ENCODE measurements at places on chromosomes 5 and 9.

DNA sequence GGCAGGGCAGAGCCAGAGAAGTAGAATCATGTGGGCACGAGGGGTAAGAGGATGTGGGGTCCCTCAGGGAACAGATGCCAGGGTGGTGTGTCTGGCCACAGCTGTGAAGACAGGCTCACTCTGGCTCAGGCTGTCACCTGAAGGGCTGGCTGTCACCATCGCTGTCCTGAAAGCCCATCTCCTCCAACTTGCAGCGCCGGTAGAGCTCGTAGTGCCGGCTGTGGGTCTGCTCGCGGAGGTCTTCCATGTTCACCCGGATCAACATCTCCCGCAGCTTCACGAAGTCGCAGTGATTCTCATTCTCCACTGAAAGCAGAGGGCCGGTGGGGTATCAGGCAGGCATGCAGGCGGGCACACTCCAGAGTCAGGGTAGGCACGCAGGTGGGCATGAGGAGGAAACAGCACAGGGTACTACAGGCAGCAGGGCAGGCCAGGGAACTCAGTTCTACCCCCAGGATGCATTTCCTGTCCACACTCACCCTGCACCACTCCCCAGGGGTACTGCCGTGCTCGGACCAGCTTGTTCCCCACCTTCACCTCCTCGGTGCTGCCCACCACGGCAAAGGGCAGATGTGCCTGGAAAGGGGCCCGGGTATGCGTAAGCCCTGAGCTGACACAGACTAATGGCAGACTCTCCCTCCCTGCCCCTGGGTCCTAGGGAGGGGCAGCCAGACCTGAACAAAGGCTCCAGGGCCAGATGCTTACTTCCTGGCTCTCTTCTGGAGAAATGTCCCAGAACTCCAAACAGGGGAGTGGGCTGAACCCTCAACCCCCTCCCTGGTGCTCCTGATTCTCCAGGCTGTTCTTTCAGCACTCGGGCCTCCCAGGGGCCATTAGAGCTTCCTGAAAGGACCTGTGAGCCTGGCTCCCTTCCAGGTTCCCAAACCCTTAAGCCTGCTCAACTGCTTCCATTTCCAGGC lies 14.4 kb downstream of the CCNI2 start:
- no peak for DNase-seq

DNA sequence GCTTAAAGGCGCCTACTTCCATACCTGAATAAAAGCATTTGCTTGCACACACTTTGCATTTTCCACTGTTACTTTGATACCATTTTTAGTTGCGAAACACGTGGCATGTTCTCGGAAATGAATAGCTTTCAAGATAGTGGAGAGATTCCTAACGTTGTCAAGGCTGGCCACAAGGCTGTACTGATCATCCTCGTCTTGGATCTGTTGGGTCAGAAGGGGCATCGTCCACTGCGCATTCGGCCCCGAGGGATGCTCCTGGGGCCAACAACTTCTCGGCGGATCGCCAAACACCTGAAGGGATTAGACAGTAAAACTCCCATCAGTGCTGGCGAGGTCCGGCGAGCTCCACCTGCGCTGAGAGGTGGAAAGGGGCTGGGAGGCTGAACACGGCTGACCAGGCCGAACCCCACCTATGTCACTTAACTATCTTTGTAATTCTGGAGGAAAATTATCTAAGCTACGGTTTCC lies 599 bp downstream of the RAD1 start:
- no peak for DNase-seq

GRCh38 chr9:6845880-6846279 lies 88.1 kb downstream of the KDM4C start:
- DNase-seq: no peak

DNA sequence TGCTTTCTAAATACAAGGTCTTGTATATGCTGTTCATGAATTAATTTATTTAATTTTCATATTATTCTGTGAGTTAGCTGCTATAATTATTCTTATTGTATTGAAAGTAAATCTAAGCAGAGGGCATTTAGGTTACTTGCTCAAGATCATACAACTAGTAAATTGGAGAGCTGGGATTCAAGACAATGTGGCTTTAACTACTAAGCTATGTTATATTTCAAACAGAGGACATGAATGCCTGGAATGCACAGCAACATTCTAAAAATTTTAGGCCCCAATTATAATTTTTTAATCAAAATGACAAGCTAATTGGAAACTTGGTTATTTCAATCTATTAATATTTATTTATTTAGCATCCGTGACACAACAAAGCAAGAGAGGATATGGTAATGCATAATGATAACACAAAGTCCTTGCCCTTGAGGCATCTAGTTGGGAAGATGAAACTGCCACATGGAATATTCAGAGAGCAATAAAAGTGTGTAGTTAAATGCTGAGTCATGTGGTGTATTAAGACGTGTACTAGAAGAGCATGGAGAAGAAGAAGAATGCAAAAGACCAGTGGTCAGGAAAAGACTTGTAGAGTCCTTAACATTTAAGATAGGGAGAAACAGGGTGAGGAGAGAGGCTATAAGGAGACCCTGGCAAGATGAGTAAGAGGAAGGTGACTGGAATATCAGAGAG lies 24.4 kb downstream of the CTXN3 start:
- no peak for DNase-seq

DNA sequence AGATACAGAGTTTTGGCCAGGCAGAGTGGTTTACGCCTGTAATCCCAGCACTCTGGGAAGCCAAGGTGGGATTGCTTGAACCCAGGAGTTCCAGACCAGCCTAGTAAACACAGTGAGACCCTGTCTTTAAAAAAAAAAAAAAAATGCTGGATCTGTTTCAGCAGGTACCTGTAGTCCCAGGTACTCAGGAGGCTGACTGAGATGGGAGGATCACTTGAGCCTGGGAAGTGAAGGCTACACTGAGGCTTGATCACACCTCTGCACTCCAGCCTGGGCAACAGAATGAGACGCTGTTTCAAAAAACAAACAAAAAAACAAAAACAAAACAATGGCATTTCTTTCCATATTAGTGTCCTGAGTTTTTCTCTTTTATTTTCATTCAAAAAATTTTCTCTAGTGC lies 19.0 kb downstream of the UNC13B start:
- DNase-seq: no peak

DNA sequence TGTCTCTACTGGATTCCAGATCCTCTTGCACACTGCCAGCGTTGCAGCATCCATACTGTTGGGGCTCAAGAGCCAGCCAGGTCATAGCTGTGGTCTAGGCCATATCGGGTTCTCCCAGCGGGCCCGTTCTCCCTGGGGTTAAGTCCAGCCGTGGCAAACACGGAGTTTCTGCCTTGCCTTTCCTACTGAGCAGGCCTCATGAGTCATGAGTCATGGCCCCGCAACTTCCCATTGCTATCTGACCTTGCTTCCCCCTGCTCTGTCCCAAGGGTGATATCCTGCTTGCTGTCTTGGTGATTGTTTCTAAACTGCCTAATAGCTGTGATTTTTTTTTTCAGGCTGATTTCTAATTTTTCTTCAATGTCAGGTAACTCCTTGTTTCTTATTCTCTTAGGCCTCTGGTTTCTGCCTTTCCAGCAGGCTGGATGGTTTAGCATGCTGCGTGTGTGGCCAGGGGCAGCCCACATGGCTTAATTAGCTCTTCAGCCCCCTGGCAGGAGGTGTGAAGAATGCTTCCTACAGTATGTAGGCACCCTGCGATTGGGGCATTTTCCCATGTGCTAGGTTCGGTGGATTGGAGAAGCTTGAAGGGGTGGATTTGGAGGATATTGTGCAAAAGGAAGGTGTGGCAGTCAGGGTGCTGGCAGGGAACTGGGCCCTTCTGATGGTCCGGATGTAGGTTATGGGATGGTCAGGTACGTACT lies 18.7 kb downstream of the DAPK1 start:
- no peak for DNase-seq

GRCh38 chr9:80242022-80242421 lies 670.3 kb downstream of the TLE4 start:
- DNase-seq: no peak

GRCh38 chr5:125928663-125929062 lies 494.5 kb upstream of the GRAMD2B start:
- DNase-seq: no peak

- DNase-seq: no peak
These were observed 1.9 kb upstream of the GM2A start for GRCh38 chr5:151251001-151251551.

DNA sequence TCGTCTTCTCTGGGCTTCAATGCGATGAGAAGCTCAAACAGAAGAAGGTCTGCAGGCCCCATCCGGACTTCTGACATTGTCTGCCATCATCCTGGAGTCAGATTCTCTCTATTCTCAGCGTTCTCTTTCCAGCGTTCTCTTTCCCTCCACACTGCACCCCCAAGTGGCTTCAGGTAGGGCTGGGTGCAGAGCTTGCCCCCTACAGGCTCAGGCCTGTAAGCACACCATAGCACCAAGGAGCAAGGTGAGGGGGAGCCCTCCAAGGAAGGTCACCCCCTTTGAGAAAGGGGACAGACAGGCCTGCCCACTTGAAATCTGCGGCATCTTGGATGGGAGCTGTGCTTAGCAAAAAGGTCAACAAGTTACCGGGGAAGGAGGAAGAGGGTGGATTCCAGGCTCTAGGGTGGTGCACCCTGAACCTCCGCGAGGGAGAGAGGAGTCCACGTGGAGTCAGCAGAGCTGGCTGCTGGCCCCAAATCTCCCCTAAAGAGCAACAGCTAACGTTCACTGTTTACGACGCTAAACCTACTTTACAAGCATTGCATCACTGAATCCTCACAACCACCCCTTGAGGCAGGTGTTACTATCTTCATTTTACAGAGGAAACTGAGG lies 27.5 kb downstream of the GPX3 start:
- DNase-seq: no peak

GRCh38 chr5:75526070-75526469 lies 14.4 kb downstream of the POLK start:
- DNase-seq: no peak

- no peak for DNase-seq
These were observed 28.1 kb downstream of the GFRA3 start for GRCh38 chr5:138246334-138246733.

DNA sequence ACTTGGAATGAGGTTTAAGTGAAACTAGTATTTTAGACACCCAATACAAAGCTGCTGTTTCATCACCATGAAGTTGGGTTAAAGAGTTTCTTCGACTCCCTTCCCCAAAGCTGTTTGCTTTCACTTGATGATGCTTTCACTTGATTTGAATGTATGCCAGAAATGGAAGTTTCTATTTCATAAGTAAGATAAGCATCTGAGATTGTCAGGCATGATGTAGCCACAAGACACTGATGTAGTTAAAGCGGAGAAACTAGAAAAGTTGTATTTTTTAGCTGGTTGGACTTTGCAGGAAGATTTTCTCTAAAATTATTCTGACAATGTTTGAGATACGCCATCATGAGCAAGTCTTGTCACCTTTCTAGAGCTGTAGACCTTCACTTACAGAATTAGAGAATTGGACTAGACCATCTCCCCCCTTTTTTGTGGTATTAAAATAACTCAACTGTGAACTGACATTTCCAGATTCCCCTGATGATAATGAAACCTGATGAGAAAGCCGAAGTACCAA lies 20.0 kb downstream of the MOCS2 start:
- no peak for DNase-seq

- DNase-seq: no peak
These were observed 29.8 kb upstream of the GZMA start for GRCh38 chr5:55072666-55073065.

GRCh38 chr9:129769669-129770068 lies 16.8 kb upstream of the PTGES start:
- DNase-seq: no peak

DNA sequence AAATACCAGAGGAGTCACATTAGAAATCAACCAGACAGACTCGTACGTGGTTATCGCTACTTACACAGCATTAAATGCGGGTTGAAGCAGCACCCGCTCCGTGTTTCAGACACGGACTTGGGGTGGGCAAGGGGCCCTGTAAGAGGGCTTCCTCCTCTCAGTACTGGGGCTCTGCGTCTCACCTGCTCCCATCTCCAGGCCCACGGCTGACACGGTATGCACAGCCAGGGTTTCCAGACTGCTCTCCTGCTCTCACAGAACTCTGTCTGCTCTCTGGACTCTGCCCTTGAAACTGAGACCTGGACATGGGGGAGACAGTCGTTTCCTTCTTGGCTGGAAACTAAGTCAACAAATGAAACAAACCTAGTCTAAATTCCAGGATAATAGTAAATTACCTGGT lies 24.7 kb upstream of the RASGEF1C start:
- DNase-seq: no peak

- DNase-seq: no peak
These were observed 63.9 kb upstream of the CCDC180 start for GRCh38 chr9:97243606-97244005.

GRCh38 chr5:73380041-73380440 lies 68.5 kb downstream of the FOXD1 start:
- no peak for DNase-seq

DNA sequence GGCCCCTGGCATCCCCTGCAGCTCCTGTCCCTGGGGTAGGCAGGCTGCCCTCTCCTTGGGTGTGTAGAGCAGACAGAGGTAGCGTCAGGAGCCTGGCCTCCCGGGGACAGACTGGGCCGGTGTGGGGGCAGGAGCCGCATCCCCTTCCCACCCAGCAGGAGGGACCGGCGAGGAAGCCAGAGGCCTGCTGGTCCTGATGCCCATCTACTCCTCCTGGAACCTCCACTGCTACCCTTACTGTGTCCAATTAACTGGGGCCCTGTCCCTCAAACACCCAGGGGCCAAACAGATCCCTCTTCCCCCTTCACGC lies 15.6 kb downstream of the RALGDS start:
- no peak for DNase-seq

DNA sequence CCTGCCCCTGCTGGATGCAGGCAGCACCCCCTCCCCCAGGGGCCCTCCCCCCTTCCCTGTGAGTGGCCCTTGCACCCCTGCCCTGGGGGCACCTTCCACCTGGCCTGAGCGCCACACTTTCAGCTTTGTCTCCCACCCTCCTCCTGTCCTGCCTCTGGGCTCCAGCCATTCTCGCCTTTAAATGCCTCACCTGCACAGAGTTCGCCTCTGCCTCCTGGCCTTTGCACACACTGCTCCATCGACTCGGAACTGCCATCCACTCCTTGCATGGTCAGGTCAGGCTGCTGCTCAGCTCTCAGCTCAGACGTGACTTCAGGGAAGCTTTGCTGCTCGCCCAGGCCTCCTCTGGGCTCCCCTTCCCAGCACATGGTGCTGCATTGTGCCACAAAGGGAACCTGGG lies 10.2 kb downstream of the FAM163B start:
- DNase-seq: no peak

DNA sequence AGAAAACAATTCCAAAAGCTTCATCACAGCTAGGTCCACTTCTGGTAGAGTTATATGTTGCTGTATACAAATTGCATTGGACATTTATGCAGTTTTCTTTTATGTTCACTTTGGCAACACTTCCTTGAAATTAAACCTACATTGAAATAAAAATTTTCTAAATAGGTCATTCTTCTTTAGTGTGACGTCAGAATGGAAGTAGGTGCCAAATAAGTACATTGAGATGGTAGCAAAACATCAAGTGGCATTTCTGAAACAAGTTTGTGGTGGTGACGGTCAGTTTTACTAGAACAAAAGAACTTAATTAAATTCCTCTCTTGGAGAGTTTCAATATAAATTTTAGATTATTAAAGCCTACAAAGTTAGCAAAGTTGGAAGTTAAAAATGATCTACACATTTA lies 895.1 kb downstream of the CDH9 start:
- DNase-seq: no peak
